Transverse colon (tissue), 4 donors: ENCODE measurements at places on chromosomes 12 and 14. TPM values are rescaled to one million over a fixed set of nuclear protein-coding genes. Genes with fewer than 3 reads are reported as not detected.

DNA sequence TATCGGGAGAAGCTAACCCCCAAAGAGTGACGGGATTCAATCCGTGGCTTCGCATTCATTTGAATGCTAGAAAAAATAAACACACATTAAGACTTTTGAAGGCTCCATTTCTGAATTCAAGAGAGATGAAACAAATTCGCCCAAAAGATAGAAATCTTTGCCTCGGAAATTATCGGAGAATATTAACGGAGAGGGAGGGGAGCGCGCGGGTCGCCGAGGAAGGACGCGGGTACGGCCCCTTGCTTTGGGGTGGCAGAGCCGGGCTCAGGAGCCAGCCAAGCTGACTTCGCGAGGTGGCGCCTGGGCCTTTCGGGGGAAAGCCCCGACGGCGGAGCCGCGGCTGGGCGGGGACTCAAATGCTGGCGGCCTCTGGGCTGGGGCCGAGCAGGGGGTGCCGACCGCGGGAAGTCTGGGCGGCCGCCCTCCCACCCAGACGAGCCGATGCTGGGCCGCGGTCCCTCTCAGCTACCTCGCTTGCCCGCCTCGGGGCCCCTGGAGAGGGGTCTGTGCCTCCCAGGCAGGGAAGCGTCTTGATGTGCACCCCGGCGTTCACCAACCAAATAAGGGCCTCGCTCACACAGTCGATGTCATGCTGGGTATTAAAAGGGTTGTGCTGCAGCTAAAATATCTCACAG is 14.7 kb downstream of the NKX2-1 start:
- peaks cover 16% of the 10 kb centered on the region for H3K4me1 ChIP-seq
- H3K27me3 ChIP-seq = peaks cover 100% of the 10 kb centered on the region
- H3K27ac ChIP-seq = no peak overlapping the region
- no peak overlapping the region for H3K4me3 ChIP-seq

RHEBL1 gene
- total RNA-seq = not detected

DNA sequence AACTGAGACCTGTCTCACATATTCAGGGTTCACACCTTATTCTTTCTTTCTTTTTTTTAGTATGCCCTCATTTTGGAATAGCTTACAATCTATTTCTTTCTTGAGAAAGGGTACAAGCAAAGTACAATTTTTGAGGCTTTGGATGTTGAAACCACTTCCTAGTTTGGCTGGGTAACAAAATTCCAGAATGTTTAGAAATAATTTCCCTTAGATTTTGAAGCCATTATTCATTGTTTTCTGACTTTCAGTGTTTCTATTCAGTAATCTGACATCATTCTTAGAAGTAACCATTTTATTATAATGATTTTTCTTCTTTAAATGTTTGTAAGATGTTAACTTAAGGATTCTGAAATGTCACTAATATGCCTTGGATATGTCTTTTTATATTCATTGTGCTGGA is 28.2 kb downstream of the ST8SIA1 start:
- H3K27me3 ChIP-seq = no peaks in the 10 kb centered on the region
- H3K36me3 ChIP-seq = no peaks in the 10 kb centered on the region
- H3K4me3 ChIP-seq = no peak overlapping the region
- no peak overlapping the region for H3K27ac ChIP-seq
- no peaks in the 10 kb centered on the region for H3K4me1 ChIP-seq

- H3K27me3 ChIP-seq = no peaks in the 10 kb centered on the region
- H3K4me1 ChIP-seq = no peaks in the 10 kb centered on the region
- no peaks in the 10 kb centered on the region for H3K36me3 ChIP-seq
- H3K4me3 ChIP-seq = no peak overlapping the region
These were observed 16.6 kb downstream of the RFLNA start for GRCh38 chr12:124311292-124312109.

MRPL42 gene
- 14.3 TPM for total RNA-seq

DNA sequence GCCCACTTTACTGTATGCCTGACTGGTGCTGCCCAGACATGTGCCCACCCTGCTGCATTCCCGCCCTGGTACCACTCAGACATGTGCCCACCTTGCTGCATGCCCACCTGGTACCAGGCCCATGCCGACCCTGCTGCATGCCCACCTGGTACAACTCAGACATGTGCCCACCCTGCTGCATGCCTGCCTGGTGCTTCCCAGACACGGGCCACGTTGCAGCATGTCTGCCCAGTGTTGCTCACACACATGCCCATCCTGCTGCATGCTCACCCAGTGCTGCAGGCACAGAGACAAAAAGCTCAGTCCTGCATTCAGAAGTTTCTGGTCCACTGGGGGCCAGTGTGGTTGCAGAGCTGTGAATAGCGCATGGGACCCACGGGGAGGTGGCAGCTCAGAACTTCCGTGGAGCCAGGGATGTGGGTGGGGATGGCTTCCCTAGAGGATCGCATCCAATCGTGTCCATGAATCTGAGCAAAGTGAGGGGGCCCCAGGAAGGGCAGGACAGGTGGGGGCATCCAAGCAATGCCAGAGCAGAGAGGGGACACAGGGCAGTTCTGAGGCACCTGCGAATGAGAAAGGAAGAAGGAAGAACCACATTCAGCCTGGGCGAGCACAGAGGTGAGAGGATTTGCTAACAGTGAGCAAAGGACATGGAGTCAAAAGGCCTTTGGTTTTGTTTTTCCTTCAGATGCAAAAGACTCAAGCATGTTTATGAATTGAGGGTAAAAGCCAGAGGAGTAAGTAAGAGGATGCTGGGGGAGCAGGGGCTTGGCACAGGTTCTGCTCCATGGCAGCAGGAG is 175.9 kb upstream of the C14orf180 start:
- no peaks in the 10 kb centered on the region for H3K36me3 ChIP-seq
- no peak for DNase-seq
- no peak overlapping the region for H3K4me3 ChIP-seq

CHFR gene
- 54.5 TPM for total RNA-seq

CRIP2 gene
- 18.8 TPM for total RNA-seq

DNA sequence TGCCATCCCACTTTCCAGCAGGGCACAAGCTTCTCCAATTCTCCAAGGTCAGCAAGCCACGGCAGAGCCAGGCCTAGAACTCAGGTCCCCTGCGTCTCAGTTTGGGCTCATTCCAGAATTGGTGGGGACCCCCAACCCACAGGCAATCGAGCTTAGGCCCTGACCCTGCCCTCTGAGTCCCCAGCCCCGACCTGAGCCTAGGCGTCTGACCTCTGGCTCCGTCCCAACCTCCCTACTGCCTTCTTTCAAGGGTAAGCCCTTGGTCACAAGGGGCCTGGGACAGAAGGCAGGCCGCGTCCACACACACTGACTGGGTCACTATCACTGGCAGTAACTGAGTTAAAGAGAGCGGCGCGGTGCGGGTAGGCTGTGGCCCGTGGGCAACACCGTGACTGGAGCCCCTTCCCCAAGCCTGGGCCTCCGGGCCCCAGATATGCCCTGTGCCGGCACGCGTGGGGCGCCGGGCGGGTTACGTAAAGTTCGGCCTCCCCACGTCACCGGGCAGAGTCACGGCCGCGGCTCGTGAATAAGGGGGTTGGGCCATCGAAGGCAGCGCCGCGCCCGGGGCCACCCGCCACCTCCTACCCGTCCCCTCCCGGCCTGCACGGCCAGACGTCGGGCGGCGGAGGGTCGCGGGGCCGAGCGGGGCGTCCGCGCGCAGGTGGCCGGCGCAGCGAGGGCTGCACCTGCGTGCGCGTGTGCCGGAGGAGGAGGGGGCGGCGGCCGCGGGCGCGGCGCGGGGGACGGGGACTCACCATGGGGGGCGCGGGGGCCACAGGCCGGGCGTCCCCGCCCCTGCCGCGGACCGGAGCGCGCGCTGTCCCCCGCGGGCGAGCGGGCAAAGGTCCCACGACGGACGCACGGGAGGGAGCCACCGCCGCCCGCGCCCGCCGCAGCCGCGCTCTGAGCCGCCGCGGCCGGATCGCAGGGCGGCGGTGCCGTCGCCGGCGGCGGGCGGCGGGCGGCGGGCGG is 516 bp downstream of the ANKRD9 start:
- peak overlapping the region; percentile 69 for H3K4me3 ChIP-seq
- peak overlapping the region; percentile 83 for H3K27ac ChIP-seq
- no peaks in the 10 kb centered on the region for H3K27me3 ChIP-seq
- peaks cover 3% of the 10 kb centered on the region for H3K36me3 ChIP-seq
- peak; percentile 80 for DNase-seq
